CD4-positive, alpha-beta T cell treated with Interleukin-2 at 100 ng/mL for 4 hours (primary cell): ENCODE measurements at places on chromosomes 5 and 9.

- peak; percentile 36 for DNase-seq
Observed at GRCh38 chr5:56717253-56717987, 97.9 kb upstream of the MAP3K1 start.

- peak; percentile 0 for DNase-seq
Observed at GRCh38 chr5:65623482-65623881, 651 bp downstream of the TRIM23 start.

DNA sequence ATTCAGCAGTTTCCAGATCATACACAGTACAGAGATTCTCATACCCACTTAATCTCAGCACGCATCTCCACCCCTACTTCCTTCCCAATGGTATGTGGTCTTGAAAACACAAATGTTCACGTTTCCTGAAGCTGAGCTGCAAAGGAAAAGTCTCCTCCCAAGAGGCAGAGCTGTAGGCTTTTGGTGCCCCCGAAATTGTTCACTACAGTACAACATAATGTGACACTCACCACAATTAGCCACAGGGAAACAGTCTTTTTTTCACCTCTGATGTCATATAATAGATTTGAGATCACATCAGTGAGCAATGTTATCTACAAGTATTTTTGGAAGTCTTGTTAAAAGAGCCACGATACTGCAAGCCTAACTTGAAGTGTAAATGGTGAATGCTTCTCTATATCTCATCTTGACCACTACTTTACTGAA is 40.2 kb downstream of the NFIB start:
- DNase-seq, result no peak

GRCh38 chr9:14661421-14662059 is 31.7 kb downstream of the ZDHHC21 start:
- DNase-seq, result no peak

- no peak for DNase-seq
Observed at GRCh38 chr5:143398053-143398355, 5.5 kb downstream of the NR3C1 start.

GRCh38 chr9:114681594-114682332 is at the start of gene TEX48:
Gene TEX48 (minus strand): TSS chr9:114682192. CDS start chr9:114671723, 10,469 bp downstream.
- peak; percentile 87 for DNase-seq

- DNase-seq, result no peak
Observed at GRCh38 chr5:15263942-15264341, 236.0 kb upstream of the FBXL7 start.

GRCh38 chr9:120892748-120893610 is 16.0 kb upstream of the PHF19 start:
- DNase-seq, result peak; percentile 88

- DNase-seq, result no peak
Observed at GRCh38 chr5:69276422-69277174, 41.9 kb downstream of the CDK7 start.

DNA sequence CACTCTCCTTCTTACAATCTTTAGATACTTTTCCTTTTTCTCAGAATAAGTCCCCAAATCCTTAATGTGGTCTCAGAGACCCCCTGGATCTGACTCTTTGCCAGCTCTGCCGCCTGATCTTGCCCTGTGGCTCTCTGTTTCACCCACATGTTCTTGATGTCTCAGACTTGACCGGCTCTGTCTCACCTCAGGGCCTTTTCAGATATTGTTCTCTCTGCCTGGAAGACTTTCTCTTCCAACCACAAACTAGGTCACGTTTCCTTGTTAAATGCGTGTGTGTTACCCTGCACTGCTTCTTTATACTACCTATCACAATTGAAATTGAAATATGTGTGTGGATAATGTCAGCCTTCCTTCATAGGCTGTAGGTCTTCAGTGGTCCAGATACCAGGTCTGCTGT is 265.4 kb upstream of the NUDT12 start:
- DNase-seq, result no peak

DNA sequence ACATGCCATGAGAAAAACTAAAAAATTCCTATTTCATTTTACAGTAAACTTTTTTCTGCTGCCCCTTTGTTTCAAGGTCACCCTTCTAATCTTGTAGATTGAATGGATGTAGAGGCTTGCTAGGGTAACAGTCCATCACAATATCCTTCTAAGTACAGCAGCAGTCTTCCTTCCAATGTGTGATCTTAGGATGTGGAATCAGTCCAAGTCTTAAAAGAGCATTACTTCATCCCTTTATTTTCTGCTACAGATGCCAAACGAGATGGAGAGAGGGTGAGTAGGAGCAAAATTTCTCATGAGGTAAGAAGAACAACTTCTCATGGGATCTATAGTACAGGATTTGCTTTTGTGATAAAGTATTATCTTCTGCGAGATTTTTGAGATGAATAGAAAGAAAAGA is 704 bp upstream of the IL33 start:
- DNase-seq, result no peak

GRCh38 chr5:67476531-67476930 is 279.9 kb upstream of the CD180 start:
- DNase-seq, result no peak

DNA sequence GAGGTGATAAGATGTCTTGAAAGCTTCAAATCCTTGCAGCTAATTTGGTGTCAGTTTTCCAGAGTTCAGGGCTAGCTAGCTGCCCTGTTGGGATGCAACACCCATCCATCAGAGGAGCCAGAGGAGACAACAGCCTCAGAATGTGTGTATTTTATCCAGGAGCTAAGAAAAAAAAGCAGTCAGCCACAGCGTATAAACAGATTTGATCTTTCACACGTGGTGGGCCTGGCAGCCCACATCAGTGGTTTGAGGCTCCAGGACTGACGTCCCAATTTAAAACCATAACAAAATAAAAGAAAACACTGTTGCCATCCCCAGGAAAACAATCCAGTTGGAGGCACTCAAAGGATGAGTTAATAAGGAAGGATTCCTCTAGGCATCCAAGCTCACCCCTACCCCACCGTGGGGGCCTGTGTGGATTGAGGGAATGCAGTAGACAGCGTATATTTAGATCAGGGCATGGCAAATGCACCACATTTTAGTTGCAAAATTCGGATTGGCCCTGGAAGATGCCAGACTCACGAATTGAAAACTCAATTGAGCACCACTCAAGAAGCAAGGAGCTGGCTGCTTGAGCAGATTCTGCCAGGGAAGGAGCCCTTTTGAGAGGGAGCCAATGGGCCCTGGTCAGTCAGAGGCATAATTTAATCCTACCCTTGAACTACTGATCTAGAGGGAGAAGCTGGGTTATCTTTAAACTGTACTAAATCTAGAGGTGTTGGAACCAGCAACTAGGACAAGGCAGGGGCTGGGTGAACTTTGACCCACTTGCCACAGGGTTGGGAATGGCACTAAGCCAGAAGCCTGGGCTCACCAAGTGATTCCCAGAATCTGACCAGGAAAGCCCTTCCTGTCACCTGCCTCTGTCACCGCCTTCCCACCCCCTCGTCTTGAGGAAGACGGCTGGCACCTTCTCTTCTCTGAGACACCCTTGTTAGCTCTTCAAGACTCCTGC is 17.5 kb downstream of the ADRA1B start:
- no peak for DNase-seq

- DNase-seq, result no peak
Observed at GRCh38 chr5:8349855-8350254, 480.9 kb downstream of the MTRR start.
